ENCODE measurements at places on chromosomes 13 and 19.

DNA sequence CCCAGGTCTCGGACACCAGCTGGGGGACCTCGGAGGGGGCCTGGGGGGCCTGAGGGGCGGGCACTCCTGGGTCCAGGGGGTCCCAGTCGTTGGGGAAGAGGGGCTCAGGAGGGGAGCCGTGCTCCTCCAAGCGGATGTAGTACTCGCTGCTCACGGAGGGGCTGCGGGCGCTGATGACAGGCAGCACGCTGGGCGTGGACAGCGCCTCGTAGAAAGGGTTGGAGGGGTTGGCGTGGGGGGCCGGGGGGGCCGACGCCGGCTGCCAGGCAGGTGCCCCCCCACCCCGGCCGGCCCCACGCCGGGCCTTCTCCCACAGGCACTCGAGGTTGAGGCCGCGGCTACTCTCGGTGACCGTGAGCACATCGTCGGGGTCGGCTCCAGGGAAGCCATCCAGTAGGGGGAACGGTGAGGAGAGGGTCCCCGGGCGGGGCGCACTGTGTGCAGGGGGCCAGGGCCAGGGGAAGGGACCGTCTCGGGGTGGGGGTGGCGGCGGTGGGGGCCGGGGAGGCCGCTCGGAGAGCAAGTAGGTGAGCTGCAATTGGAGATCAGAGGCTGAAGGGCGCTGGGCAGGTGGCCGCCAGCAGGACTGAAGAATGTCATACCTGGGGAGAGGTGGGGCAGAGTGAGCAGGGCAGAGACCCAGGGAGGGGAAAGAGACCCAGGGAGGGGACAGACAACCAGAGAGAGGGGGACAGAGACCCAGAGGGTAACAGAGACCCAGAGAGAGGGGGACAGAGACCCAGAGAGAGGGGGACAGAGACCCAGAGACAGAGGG is 12.1 kb downstream of the LMTK3 start:
- no peak for DNase-seq

- DNase-seq = no peak
Measured at GRCh38 chr19:18723871-18724377, 40.4 kb downstream of the CRTC1 start.

DNA sequence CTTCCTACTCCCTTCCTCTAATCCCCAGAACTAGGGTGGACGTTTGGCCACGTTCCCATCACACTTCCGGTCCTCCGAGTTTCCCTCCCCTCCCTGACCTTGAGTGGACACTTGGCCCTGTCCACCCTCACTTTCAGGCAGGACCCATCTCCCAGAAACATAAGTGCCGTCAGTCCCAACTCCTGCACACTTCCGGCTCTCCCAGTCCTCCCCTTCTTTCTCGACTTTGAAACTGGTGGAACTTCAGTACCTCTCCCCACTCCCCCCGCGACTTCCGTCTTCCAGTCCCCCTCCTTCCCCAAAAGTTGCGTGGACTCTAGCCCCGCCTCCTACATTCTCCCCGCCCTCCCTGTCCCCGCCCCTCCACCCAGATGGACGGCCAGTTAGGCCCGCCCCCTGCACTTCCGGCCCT is 278 bp upstream of the ZNF274 start:
- DNase-seq = peak; percentile 72

GRCh38 chr19:17294051-17294891 is 9.0 kb downstream of the ABHD8 start:
- peak; percentile 57 for DNase-seq

GRCh38 chr19:47231215-47232054 is 436 bp upstream of the BBC3 start:
- peak; percentile 94 for DNase-seq

DNA sequence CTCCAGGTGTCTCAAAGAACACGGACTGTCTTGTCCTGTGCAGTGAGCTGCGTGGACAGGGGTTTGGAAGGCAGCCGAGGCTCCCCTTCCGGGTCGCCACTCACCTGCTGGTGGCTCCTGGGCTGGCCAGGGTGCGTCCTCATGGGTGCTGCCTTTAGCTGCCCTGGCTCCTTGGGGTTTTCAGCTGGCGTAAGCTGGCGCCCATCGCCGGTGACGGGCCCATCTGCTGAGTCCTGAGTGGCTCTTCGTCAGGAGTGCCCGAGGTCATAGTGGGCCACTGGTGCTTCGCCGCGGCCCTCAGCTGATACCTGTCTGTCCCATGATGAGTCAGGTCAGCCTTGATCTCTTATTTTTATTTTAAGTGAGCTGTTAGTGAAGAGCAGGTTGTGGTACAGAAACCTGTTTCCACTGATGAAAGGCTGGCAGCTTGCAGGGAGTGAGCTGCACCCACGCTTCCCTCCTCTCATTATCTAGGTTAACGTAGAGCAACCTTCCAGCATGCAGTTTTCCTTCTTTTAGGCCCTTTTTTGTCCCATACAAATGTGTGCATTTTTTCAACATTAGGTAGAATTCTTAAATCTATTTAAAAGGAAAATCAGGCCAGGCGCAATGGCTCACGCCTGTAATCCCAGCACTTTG is 18.4 kb downstream of the EPN1 start:
- DNase-seq = no peak

GRCh38 chr19:53947624-53948023 is 15.1 kb upstream of the CACNG8 start:
- DNase-seq = no peak

GRCh38 chr13:114067381-114067885 is 65.0 kb downstream of the RASA3 start:
- no peak for DNase-seq

GRCh38 chr13:101401196-101401595 is 15.1 kb downstream of the NALCN start:
- DNase-seq = no peak

GRCh38 chr13:60397704-60398378 is 821 bp downstream of the TDRD3 start:
- peak; percentile 44 for DNase-seq

- no peak for DNase-seq
Measured at GRCh38 chr19:48842789-48843162, 6.5 kb upstream of the HSD17B14 start.

DNA sequence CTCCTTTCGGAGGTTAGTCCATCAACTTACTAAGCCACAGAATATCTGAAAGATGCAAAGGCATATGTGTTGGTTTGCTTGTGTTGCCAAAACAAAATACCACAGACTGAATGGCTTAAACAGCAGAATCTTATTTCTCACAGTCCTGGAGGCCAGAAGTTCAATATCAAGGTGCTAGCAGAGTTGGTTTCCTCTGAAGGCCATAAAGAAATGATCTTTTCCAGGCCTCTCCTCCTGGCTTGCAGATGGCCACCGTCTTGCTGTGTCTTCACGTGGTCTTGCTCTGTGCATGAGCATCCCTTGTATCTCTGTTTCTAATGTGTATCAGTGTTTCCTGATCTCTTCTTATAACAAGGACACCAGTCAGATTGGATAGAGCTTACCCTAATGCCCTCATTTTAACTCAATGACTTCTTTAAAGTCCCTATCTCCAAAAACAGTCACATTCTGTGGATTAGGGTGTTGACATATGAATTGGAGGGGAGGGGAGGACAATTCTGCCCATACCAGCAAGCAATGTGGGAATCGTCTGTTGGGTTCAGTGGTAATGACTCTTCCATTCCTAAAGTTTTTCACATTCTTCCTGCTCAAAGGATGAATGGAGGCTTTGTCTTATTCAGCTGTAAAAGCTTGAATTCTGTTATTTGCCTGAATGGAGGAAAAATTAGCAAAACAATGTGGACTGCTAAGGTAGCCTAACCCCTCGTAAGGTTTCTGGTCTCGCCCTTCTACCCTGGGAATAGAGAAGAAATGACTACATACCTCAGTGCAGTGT is 715.7 kb downstream of the DIAPH3 start:
- no peak for DNase-seq

- DNase-seq = peak; percentile 32
Measured at GRCh38 chr19:6543866-6544347, 13.1 kb downstream of the TNFSF9 start.

- DNase-seq = no peak
Measured at GRCh38 chr19:55491546-55492360, 3.5 kb downstream of the SSC5D start.

- DNase-seq = no peak
Measured at GRCh38 chr13:32229443-32229842, 85.7 kb downstream of the ZAR1L start.

- no peak for DNase-seq
Measured at GRCh38 chr19:10655457-10656312, 1.5 kb downstream of the ILF3 start.

DNA sequence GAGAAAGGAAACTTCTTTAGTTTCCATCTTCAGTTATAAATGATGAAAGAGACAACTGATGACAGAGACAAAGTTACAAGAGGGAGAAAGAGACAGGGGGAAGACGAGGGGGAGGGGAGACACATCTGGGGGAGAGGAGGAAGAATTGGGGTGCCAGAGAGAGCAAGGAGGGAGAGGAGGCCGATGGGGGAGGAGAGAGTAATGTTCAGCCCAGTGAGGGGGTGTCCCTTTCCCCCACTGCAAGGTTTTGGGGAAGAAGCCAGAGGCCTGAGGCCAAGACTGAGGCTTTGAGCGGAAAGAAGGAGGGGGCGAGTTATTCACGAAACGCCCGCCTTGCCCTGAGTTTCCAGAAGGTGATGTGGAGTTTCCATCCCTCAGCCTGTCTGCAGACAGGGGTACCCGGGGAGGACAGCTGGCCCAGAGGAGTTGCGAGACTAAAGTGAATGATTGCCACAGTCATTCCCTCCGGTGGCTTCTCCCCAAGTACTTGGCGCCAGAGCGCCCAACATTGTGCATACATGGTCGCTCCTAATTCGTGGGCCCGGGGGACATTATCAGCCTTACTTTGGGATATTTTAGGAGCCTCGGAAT is 558 bp upstream of the PPAN start:
- no peak for DNase-seq

- no peak for DNase-seq
Measured at GRCh38 chr19:35236638-35237400, 8.3 kb upstream of the FAM187B start.

DNA sequence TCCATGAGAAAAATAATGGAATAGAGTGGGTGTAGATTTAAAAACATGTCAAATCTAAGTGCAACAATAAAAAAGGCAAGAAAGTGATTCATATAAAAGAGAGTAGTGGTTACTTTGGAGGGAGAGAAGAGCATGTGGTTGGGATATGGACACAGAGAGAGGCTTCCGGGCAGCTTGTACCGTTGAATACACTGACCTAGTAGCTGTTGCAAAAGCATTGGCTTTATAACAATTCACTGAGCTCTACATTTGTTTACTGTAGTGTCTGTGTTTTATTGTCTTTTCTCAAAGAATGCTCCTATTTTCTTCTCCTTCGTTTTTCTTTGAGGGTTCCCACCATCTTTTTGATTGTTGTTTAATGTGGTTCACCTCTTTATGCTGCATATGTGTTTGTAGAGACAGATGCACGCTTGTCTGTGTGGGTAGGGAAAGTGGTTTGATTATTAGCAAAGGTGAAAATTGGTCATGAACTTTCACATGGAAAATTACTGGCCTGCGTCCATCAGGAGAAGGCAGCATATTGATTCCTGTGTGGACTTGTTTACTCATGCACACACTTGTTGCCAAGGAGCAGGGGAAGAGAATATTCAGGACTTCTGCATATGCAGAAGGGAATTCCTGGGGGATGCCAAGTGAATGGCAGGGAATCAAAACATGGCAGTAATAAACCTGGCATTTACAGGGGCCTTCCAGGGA is 29.9 kb upstream of the IRS2 start:
- DNase-seq = no peak

GRCh38 chr13:85808811-85809210 is 9.6 kb upstream of the SLITRK6 start:
- DNase-seq = no peak

- DNase-seq = no peak
Measured at GRCh38 chr13:75771818-75772217, 135.7 kb downstream of the LMO7 start.

- no peak for DNase-seq
Measured at GRCh38 chr19:8576273-8576993, 809 bp downstream of the MYO1F start.

DNA sequence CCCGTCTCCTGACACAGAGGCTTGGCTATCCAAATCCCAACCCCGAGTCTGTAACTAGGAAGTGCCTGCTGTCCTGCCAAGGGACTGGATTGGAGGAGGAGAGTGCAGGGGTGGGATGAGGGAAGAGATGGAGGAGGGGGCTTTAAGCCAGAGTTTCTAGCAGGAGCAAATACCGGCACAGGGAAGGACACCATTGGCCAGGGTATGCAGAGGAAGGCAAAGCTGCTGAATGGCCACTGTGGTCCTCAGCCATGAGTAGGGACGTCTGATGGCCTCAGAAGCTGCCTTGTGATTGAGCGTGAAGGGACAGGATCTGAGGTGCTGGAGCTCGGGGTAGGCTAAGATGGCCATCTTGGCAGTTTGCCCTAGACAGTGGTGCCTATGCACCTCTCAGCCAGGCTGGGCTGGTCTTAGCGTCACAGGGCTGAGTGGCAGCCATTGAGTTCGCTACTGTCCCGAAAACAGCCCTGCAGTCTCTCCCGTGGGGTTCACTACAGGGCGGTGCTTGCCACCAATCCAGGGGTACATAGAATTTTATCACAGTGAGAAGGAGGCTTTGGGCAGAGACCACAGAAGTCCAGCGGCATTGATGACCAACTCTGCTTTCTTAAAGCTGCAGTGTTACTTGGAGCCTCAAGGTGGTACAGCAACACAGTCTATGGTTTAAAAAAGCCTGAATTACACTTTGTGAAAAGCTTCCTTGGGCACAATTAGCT is 61.8 kb downstream of the AKAP11 start:
- DNase-seq = no peak

DNA sequence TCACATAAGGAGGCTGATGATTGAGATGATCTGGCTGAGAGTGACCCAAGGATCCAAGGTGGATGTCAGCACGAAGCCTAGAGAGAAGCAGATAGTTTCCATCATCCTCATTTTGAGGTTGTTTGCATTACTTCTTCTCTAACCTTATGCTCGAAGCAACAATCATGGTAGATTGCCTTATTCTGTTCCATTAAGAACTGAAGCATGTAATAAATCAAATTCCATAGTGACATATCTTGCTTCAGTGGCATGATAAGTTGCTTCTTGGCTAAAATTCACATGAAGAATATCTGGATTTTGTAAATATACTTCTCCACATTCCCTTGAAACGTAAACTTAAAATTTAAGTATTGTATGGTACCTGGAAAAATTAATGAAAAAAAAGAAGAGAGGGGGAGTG is 377.8 kb upstream of the DACH1 start:
- DNase-seq = no peak

DNA sequence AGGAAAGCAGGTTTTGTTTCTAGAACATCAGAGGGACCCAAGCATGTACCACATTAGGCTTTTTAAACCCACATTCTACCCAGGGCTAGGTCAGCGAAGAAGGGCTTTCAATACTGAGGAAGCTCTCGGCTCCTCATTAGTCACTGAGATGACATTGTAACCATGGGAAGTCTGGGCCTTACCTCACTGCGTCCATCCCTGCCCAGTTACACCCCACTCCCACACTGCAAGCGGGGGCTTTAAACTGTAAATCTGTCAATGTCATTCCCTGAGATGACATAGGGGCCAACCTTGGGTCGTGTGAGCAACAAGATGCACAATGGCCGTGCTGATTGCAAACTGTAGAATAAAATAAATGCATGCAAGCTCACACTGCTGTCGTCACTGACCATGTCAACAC is 21.7 kb upstream of the TFDP1 start:
- no peak for DNase-seq

DNA sequence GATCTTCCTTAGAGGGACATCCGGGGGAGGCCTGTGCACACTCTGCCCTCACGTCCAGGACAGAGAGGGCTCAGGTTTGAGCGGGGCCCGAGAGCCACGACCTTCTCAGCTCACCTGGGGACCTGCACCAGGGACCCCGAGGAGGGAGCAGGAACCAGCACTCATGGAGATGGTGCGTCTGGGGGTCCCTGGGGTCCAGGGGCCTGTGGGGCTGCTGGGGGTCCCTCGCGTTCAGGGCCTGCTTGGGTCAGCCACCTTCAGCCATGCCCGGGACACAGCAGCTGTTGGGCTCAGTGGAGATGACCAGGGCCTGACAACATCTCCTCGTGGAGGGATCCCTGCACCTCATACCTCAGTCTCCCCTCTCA is 47.1 kb downstream of the TMEM255B start:
- DNase-seq = no peak

Measured in T-helper 2 cell (primary cell).